ENCODE measurements at places on chromosomes 11 and 22. TPM values are rescaled to one million over a fixed set of nuclear protein-coding genes. Genes with fewer than 3 reads are reported as not detected.

Gene ESAM
- total RNA-seq, result 0.74 TPM

DNA sequence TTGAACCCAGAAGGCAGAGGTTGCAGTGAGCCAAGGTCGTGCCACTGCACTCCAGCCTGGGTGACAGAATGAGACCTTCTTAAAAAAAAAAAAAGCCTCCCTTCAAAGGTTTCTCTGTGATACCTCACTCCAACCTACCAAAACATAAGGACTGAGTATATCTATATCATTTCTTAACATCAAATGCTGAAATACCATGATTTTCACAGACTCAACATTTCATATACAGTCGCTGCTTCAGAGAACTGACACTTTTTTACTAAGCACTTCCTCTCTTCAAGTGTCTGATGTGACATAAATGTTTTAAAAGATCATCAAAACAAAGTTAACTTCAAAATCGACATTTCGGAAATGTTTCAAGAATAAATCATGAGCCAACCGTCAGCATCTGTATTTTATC is 12.0 kb downstream of the PRR14L start:
- no peak for DNase-seq

GRCh38 chr22:27729246-27729645 is 72.3 kb downstream of the MN1 start:
- no peak for DNase-seq

Gene VWCE
- total RNA-seq, result not detected

Gene TRPC6
- not detected for total RNA-seq

Gene SMIM38
- total RNA-seq, result not detected

- no peak for DNase-seq
These were observed 180.0 kb downstream of the CNTN5 start for GRCh38 chr11:99200720-99201119.

- no peak for DNase-seq
These were observed 973.9 kb downstream of the BRD1 start for GRCh38 chr22:48853627-48854240.

Gene OR56A5
- not detected for total RNA-seq

GRCh38 chr11:8415195-8415594 is 151.5 kb upstream of the LMO1 start:
- no peak for DNase-seq

Gene MMP27
- not detected for total RNA-seq

- DNase-seq, result no peak
These were observed 52.3 kb downstream of the CSF2RB start for GRCh38 chr22:36965696-36966095.

GRCh38 chr11:122746050-122746478 is 90.5 kb downstream of the UBASH3B start:
- DNase-seq, result no peak

Gene CARD18
- total RNA-seq, result not detected

DNA sequence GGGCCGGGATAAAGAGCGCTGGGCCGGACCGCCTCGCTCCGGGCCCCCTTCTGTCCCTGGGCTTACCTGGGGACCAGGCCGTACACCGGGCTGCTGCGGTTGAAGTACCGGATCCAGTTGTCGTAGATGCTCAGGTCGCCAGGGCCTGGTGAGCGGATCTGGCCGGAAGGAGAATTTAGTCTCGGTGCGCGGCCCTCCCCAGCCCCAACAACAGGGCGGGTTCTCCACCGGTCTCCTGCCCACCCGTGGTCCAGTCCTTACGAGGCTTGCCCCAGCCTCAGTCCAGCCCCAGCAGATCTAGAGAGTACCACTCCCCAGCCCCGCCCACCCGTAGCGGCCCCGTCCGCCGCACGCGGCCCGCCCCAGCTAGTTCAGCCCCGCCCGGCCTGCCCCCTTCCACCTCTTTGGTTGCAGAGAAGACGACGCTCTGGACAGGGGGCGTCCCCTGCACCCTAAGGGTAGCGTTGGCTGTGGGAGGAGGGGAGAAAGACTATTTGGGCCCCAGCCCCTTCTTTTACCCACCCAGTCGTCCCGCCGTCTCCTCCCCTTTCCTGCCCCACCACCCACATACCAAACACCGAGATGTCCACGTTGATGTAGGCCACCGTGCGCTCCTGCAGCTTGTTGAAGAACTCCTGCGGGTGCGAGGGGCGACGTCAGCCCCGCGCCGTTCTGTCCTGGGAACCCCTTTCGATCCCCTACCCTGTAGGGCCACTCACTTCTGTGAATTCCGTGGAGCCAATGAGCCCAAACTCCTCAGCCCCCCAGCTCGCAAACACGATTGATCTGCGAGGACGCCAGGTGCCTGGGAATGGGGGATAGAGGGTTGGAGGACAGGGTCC is 6.8 kb downstream of the SAC3D1 start:
- DNase-seq, result no peak

Gene ADAMTS15
- total RNA-seq, result 6.9 TPM

DNA sequence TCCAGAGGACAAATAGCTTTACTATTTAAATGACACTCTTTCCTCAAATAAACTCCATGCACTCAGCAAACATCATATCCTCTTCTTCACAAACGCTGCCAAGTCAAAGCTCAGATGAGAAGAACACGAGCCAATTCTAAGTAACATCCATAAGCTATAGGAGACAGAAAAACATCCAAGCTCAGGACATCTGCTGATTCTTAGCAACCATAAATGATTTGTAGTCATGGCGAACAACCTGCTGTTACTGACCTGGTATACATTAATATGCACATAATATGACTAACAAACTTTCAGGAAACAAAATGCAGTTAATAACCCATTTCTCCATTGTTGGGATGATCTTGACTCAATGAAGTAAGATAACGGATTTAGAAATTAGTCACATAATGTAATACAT is 6.7 kb downstream of the GALNT18 start:
- no peak for DNase-seq

DNA sequence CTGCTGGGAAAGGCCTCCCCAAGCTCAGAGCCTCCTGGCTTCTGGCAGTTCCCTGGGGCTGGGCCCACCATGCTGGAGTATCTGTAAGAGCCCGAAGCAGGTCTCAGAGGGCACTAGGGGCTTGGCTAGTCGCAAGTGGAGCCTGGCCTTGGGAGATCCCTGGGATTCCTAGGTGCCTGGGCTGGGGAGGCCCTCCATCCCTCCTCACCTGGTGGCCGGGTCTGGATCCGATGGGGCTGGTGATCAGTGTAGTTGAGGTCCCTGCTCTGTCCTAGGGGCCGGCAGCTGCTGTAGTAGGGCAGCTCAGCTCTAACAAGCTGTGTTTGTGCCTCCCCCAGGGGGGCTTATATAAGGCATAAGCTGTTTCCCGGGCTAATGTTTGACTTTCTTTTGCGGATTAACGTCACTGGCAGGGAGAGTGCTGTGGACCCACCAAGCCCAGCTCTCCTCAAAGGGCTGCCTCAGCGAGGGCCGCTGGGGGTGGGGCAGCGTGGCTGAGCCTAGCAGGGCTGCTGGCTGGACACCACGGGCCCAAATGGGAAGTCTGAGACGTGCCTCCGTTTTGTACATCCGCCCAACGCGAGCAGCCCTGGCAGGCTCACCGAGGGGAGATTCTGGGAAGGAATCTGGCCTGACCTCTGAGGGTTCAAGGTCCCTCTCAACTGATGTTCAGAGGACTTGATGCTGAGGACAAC is at the start of gene SLC22A8:
SLC22A8 (minus strand) TSS at position 321 of the 695 bp plus-strand sequence. CDS start 883 bp downstream, outside the sequence.
- no peak for DNase-seq
